Activated CD4-positive, alpha-beta memory T cell treated with anti-CD3 and anti-CD28 coated beads for 36 hours (primary cell): ENCODE measurements at places on chromosomes 7 and 10. TPM values are rescaled to one million over a fixed set of nuclear protein-coding genes. Genes with fewer than 3 reads are reported as not detected.

Gene EPO
- total RNA-seq = not detected

Gene CHST15
- total RNA-seq = 0.12 TPM

Gene TUBAL3
- not detected for total RNA-seq

Gene MYH16
- total RNA-seq = not detected

DNA sequence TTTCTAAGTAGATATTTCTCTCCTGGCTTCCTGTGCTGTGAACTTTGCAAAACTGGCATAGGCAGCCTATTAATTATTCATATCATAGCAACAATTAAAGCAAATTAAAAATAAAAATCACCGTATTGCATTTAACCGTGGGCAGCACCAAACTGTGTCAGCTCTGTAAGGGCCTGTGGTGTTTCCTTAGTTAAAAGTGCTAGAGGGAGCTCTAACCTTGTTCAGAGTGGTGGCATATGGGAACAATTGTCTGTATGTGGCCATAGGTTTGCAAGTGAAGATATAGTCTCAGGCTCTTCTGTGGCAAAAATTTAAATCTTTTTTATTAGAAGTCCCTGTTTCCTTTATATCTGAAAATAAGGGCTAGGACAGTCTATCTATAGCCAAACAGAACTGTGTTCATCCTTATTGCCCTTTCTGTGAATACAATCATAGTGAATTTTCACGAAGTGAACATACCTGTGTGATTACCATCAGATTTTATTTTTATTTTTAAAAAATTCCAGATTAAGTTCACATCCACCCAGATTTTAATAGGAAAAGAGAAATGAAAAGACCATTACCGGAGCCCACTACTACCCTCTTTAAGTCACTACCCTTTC lies 92.6 kb downstream of the POLL start:
- no peak for DNase-seq

GRCh38 chr7:93442478-93443224 lies 131.9 kb downstream of the CALCR start:
- peak; percentile 42 for DNase-seq

DNA sequence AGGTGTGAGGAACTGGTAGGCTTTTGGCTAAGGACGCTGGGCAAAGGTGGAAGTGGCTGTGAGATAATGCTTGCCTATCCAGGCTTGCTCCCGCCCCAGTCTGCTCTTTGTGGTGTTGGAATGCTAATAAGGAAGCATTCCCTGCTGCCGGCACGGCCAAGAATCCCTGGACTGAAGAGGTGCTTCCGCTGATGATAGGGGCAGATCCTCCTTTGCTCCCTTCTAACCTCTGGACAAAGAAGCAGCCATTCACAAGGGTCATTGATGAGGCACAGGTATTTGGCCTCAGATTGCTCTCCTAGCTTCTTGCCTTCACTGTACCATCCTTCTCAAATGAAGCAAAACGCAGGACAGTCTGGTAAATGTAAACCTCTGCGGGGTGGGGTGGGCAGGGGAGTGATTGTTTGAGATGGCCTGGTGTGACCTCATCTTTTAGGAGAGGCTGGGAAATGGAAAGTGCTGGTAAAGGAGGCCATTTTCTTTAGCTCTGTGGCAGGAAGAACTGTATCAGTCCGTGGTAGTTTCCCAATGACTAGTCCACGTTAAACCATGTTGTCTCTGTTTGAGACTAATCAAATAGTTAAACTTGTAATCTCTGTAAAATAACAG lies 1.7 kb downstream of the PGAM1 start:
- DNase-seq = peak; percentile 78

DNA sequence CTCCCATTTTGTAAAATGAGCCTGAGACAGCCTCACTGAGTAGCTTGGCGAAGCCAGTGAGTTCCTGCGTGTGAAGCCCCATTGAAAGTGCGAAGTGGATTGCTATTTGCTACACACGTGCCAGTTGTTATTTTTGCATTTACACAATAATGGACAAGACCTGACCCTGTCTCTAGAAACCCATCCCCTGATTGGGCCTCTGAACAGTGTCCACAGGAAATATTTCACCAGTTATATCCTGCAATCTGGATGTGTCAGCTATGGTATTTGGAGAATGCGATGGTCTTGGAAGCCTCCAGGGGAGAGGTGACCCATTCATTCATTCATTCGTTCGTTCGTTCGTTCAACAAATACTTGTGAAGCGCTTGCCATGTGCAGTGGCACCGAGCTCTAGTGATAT lies 37.1 kb downstream of the COL13A1 start:
- DNase-seq = no peak

- DNase-seq = no peak
Measured at GRCh38 chr7:38034062-38034908, 113.8 kb downstream of the EPDR1 start.

GRCh38 chr10:56346845-56347415 lies 14.1 kb downstream of the ZWINT start:
- DNase-seq = no peak
